ENCODE measurements at places on chromosomes 6 and 20.

GRCh38 chr6:4412488-4412887 is 277.1 kb upstream of the ECI2 start:
- DNase-seq, result no peak

- no peak for DNase-seq
Observed at GRCh38 chr6:109877028-109878004, 100.8 kb upstream of the GPR6 start.

- no peak for DNase-seq
Observed at GRCh38 chr6:165717732-165718465, 54.9 kb upstream of the PDE10A start.

DNA sequence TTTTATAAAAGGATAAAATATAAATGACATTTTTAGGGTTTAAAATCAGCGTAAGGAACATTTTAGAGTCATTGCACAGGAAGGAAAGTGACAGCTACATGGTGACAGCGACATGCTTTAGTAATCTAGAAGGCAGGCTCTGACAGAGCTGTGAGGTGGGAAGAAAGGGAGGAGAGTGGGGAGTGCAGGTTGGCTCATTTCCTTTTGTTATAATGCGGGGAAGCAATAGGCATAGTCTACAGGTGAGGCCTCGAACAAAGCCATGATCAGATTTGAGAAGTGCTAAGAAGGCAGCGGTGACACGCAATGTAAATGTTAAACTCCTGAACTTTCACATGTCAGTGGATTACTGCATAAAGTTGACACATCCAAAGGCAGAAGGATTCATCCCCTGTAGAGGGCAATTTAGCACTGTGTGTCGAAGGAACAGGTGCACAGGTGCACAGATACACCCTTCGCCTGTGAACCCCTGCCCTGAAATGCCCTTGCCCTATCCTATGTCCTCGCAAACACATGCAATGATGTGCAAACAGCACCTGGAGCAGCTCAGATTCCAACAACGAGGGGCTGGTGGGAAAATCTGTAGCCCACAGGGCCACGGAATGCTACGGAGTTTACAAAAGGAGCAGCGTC is 32.4 kb upstream of the SMOC2 start:
- DNase-seq, result no peak

DNA sequence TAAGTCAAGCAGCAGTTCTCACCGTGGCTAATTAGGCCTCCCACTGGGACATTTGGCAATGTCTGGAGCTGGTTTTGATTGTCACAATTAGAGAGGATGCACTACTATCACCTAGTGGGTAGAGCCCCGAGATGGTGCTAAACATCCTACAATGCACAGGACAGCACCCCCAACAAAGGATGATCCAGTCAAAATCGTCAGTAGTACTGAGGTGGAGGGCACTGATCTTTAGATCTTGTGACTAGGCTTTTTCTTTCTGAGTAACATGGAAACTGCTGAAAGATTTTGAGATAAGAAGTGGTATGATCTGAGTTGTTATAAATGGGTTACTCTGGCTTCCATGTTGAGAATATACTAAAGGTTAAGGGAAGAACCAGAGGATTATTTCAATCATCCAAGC is 12.0 kb downstream of the UBD start:
- DNase-seq, result no peak

DNA sequence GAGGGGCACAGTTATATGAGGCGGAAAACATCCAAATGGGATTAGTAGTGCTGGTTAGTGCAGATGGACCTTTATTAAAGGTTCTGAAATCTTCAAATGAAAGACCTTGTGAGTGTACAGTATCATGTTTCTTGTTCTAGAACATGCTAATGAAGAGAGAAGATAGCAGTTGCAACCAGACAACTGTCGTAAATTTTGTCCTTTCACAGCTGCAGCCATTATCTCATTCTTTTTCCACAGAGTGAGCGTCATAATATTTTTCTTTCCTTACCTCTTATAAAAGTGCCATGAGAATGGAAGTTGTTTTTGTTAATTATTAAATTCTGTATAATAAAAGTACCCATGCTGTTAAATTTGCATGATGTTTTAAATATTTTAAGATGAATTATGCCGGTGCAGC is 4.4 kb upstream of the C6orf163 start:
- no peak for DNase-seq

- DNase-seq, result no peak
Observed at GRCh38 chr6:155080881-155081845, 86.0 kb downstream of the TIAM2 start.

- DNase-seq, result no peak
Observed at GRCh38 chr20:51326201-51326819, 216.2 kb downstream of the NFATC2 start.

DNA sequence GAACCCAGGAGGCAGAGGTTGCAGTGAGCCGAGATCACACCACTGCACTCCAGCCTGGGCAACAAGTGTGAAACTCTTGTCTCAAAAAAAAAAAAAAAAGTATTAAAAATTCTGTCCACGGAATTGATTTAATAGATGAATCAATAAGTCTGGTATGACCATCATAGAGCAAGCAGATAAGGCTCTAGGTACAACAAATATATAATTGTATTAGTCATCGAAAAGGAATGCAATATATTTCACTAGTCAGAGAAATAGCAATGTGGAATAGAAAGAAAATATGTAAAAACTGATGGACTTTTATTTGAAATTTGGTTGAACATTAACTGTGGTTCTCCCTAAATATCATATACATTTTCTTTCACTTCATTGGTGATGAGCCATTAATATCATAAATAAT is 476.8 kb upstream of the AGPAT4 start:
- DNase-seq, result no peak

DNA sequence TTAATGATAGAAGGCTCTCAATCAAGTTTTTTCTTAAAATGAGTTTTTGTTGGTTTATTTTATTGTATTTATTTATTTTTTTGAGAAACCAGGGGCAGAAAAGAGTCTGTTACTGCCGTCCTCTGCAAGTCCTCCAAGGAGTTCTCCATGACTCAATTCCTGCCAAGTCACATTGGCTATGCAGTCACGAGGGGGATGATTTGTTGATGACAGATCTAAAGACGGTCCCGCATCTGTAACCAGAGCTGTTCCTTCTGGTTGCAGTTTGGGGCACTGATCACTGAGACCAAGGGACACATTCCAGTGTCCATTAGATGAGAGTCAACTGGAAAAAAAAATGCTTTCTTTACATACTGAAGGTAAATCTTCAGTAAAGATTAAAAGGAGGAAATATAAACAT is 13.9 kb upstream of the TSHZ2 start:
- DNase-seq, result no peak

DNA sequence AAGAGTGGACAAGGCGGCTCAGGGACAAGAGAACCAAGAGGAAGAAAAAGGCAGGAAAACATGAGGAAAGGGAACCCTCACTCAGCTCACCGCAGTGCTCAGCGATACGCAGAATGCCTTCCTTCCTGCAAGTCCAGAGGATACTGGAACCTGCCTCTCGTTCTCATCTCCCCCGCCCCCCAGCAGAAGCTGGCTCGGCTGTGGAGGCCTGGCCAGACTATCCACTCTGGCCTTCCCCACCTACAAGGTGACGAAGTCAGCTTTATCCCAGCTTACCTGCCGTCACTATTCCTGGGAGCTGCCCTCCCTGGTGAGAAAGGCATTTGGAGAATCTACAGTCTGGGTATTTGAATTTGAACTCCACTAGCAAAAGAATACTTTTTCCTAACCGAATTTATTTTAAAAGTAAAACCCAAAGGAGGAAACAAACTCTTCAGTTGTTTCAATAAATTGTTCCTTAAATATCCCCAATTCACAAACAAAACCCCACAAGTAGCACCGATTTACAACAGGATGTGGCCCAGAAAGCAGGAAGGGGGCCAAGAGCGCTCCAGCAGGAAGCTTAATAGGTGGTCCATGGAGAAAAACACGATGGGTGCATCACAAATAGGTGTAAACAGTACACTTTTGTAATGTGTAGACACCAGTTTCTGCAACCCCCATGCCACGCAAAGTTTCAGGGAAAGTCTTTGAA is 2.1 kb upstream of the DIDO1 start:
- DNase-seq, result peak; percentile 57

GRCh38 chr20:1273366-1273765 is 7.3 kb downstream of the SNPH start:
- no peak for DNase-seq

DNA sequence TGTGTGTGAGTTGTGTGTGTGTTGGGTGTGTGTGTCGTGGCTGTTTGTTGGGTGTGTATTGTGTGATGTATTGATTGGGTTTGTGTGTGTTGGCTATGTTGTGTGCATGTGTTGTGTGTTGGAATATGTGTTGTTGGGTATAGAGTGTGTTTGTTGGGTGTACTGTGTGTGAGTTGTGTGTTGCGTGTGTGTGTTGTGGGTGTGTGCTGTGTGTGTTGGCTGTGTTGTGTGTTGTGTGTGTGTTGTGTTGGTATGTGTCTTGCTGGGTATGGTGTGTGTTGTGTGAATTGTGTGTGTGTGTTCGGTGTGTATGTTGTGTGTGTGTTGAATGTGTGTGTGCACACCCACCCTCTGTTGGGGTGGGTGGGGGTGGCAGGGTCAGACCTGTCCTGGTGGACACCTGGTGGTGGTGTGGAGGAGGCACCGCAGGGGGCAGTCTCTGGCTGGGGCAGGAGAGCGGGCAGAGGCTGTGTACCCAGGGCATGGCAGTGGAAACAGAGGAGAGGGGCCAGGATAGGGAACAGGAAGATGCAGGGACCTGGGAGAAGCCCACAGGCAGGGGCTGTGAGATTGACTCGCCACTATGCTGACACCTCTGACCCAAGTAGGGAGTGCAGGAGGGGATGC is 25.5 kb upstream of the PXDC1 start:
- no peak for DNase-seq

DNA sequence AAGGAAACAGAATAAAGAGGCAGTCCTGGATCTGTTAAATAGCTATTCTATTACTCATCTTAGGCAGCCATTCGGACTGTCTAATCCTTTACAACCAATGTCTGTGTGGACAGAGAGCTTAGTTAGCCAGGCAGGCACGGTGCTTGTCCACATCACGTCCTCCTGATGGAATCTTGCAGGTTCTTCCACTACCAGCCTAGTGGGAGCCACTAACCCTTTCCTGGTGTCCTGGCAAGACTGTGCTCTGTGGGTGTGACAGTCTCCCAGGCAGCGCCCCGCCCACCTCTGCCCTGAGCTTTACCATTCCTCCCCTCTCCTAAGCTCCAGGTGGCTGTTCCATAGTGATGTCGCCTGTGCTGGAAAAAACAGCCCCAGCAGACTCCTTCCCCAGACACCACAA is 78.3 kb upstream of the CLDN20 start:
- DNase-seq, result no peak

GRCh38 chr20:46584508-46584907 is 34.1 kb upstream of the OCSTAMP start:
- DNase-seq, result no peak

GRCh38 chr6:157634546-157634945 is 188.5 kb upstream of the SNX9 start:
- no peak for DNase-seq

DNA sequence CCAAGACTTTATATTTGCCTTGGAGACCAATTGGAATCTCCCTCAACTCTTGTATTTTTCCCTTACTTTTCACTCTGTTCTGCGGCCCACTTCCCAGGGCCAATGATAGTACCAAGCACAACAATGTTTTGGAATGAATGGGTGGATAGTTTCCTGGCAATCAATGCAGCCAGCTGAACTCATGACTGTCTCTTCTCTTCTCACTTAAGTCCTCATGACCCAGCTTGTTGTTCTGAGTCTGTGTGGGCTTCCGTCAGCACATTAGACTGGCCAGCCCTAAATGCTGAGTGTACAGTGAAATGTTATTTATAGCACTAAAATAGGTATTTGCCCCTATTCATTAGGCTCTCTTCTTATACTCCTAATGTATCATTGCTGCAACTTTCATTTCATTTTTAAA is 5.6 kb upstream of the MBOAT1 start:
- no peak for DNase-seq

DNA sequence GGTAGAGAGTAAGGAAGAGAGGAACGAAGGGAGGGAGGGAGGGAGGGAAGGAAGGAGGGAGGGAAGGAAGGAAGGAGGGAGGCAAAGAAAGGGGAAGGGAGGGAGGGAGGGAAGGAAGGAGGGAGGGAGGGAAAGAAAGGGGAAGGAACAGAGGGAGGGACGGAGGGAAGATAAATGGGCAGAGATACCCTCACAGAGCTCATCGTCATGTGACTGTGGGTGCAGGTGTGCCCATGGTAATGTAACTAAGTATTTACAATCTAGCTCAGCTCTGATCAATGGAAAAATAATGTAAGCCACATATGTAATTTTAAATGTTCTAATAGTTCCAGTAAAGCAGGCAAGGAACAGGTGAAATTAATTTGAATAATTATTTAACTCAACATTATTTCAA is 54.7 kb upstream of the FAM83D start:
- DNase-seq, result no peak

DNA sequence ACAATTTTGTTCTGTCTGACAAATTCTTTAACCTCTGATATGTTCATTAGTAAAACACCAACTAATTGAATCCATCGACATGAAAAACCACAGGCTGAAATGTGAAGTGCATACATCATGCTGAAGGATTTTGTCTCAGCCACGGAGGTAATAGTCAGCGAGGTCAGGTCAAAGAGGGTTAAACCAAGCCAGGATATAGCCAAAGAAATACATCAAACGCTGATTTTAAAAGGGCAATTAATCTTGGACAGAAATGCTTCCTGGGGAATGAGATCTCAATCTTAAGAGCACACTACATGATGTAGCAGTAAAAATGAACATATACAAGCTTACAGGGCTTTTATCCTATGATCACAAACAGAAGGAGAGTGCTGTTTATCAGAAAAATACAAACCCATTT is 106.7 kb downstream of the PRDM1 start:
- DNase-seq, result no peak

GRCh38 chr20:56422076-56422823 is 10.2 kb downstream of the CASS4 start:
- no peak for DNase-seq

DNA sequence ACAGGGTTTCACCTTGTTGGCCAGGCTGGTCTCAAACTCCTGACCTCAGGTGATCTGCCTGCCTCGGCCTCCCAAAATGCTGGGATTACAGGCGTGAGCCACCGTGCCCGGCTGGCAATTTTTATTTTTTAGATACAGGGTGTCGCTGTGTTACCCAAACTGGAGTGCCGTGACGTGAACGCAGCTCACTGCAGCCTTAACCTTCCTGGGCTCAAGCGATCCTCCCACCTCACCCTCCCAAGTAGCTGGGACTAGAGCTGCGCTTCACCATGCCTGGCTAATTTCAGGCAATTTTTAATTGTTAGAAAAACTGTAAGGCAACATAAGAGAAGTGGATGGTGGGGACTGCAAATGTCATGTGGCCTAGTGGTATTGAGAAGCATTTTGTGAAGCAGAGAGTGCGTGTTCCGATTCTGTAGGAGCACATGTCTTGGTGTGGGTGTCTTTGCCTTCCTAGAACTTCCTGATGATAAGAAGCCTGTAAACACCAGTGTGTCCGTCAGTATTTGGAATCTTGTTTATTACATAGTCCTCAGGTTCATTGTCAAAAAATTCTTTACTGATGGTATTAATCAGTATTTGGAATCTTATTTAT is 18.0 kb downstream of the JARID2 start:
- DNase-seq, result no peak

GRCh38 chr6:134422426-134423231 is 104.7 kb upstream of the SGK1 start:
- no peak for DNase-seq
